ENCODE measurements at places on chromosomes 4 and X.

- no peak for DNase-seq
These were observed 1071.5 kb downstream of the PCDH7 start for GRCh38 chr4:31791666-31792065.

DNA sequence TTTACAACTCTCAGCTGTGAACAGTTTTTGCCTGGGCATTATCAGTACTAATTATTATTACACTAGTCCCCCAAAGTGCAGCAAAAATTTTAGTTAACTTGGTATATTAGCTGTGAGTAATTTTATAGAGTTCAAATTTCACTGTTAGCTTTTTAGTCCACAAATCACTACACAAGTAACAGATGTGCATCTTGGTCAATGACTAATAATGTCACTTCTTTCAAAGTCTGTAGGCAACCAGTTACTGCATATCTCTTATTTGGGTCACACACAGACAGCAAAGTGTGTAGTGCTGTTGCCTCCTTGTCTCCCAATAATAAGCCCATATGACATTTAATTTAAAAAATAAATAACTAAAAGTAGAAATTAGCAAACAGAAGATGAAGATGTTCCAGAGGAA is 159.9 kb downstream of the SCFD2 start:
- no peak for DNase-seq

- DNase-seq = no peak
These were observed 1.2 kb upstream of the UBA6 start for GRCh38 chr4:67702166-67702565.

DNA sequence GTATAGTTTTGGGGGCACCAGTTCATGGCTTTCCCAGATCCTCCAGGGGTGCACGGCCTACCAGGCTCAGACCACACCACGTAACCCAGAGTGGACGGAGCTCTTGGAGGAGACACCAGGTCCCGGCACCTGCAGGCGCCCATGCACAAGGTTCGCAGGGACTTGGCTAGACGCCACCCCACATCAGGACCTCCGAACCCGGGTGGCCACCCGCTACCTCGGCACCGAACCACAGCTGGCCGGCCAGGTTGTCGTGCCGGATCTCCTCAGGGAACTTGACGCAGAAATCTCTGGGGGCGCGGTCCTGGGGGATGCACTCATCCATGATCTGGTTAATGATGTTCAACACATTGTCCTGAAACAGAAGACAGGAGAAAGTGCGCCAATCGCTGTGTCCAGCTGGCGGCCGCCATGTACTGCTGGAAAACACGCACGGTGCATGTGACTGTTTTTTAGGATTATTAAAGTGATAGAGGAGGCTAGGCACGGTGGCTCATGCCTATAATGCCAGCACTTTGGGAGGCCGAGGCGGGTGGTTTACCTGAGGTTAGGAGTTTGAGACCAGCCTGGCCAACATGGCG is 77.1 kb downstream of the ZFYVE28 start:
- no peak for DNase-seq
